ENCODE measurements at places on chromosomes 4 and X. TPM values are rescaled to one million over a fixed set of nuclear protein-coding genes. Genes with fewer than 3 reads are reported as not detected.

- no peaks in the 10 kb centered on the region for H3K36me3 ChIP-seq
- no peak overlapping the region for H3K27ac ChIP-seq
- H3K27me3 ChIP-seq: no peaks in the 10 kb centered on the region
- H3K4me3 ChIP-seq: no peak overlapping the region
- peaks cover 13% of the 10 kb centered on the region for H3K4me1 ChIP-seq
Measured at GRCh38 chr4:26252349-26253025, 68.3 kb upstream of the RBPJ start.

GRCh38 chr4:175997291-175997690, 68.3 kb upstream of the WDR17 start:
- H3K4me1 ChIP-seq: peaks cover 29% of the 10 kb centered on the region
- no peak for DNase-seq
- H3K27me3 ChIP-seq: peaks cover under 1% of the 10 kb centered on the region
- no peaks in the 10 kb centered on the region for H3K36me3 ChIP-seq

DNA sequence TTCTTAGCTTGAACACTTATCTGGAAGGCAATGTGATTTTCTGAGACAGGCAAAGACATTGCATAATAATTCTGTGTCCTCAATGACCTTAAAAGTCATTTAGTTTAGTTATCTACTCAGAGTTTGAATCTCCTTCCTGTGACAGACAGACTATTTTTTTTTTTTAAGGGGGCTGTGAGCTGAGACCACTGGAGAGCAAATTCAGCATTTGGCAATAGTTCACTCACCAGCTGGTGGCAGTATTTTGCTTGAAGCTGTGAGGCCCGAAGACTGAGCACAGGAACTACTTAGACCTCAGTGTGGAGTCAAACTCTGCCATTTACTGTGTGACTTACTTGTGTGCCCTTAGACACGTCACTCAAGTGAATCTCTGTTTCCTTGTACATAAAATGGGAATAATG, 22.9 kb upstream of the CPE start:
- H3K4me1 ChIP-seq: no peaks in the 10 kb centered on the region
- H3K4me3 ChIP-seq: no peak overlapping the region
- no peak overlapping the region for H3K27ac ChIP-seq
- no peaks in the 10 kb centered on the region for H3K36me3 ChIP-seq
- no peaks in the 10 kb centered on the region for H3K27me3 ChIP-seq

- H3K27ac ChIP-seq: no peak overlapping the region
- no peaks in the 10 kb centered on the region for H3K4me1 ChIP-seq
- H3K36me3 ChIP-seq: no peaks in the 10 kb centered on the region
- no peak for DNase-seq
- H3K4me3 ChIP-seq: no peak overlapping the region
Measured at GRCh38 chr4:170697845-170698244, 608.1 kb upstream of the AADAT start.

- H3K4me3 ChIP-seq: no peak overlapping the region
- no peak for DNase-seq
- H3K4me1 ChIP-seq: no peaks in the 10 kb centered on the region
- no peak overlapping the region for H3K27ac ChIP-seq
- peaks cover 53% of the 10 kb centered on the region for H3K36me3 ChIP-seq
- peaks cover 2% of the 10 kb centered on the region for H3K27me3 ChIP-seq
Measured at GRCh38 chr4:17846266-17846665, 35.5 kb downstream of the NCAPG start.

DNA sequence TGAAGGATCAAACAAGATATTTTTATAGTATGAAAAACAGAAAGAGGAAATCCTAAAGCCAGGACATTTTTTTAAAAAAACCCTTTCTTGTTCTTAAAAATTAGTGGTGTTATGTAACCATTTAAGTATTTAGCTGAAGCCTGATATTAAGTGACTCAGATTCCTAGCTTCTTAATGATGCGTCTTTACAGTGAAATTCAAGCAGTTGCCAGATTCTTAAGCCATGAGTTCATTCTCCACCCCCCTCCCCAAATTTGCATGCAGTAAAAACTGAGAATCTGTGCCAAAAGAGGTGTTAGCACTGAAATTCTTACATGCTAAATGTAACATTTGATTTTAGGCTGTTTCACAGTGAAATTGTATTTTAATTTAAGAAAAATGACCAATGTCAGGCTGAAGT, 180.8 kb downstream of the RAPGEF2 start:
- H3K36me3 ChIP-seq: peaks cover 3% of the 10 kb centered on the region
- no peak overlapping the region for H3K27ac ChIP-seq
- H3K4me1 ChIP-seq: peaks cover 22% of the 10 kb centered on the region
- no peak overlapping the region for H3K4me3 ChIP-seq

DNA sequence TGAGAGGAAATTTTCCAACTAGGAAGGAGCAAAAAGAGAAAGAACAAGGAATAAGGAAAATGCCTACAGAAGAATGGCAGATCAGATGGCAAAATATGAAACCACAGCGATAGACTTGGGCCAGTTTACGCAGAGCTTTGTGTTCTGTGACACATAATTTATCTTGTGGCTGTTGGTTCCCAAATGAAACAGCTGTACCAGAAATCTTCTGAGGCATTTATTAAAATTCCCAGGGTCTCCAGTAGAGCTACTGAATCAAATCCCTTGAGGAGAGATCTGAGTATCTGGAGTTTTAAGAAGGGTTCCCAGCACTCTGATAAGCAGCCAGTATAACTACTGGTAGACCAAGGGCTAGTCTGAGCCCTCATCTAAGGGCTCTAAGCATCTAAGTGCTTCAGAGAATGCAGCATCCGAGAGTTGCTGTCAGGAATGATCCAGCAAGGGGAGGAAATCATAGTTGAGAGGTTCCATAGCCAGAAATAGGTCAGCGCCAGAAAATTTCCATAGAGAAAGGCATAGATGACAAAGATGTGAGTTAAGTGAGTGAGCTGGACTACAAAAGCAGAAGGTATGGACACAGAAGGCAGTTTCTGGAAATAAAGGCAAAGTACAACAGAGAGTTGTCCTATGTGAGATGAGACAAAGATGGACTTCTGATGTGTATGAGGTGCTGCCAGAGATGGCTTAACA, 46.3 kb upstream of the FAM241A start:
- H3K27me3 ChIP-seq: peaks cover 27% of the 10 kb centered on the region
- no peak overlapping the region for H3K4me3 ChIP-seq
- no peak overlapping the region for H3K27ac ChIP-seq
- no peaks in the 10 kb centered on the region for H3K4me1 ChIP-seq
- no peaks in the 10 kb centered on the region for H3K36me3 ChIP-seq

DNA sequence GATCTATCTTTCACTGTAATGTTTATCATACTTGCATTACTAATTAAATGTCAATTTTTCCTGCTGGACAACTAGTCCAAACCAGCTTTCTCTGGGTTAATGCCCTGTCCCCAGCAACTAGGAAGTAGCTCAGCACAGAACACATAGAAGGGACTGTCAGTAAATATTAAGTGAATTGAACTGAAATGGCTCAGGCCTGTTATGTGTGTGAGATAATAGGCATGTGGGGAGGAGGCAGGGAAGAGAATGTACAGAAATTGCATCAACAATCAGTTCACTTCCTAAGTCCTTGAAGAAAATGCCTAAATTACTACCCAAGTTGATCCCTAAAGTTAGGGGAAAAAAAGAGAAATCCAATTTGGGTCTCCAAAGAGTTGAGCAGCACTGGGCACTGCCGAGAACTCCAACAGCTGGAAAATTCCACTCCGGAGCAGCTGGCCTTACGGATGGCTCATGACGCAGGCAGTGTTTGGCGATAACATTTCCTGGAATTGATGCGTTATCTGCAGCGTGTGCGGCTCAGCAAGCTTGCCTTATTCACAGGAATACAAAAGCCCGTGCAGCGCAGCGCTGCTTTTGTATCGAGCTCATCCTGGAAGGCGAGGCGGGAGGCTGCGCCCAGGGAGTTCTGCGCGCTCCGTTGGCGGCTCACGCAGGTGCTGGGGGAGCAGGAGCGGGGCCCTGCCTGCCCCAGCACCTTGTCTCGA, 297.3 kb upstream of the LCORL start:
- DNase-seq: no peak
- H3K4me3 ChIP-seq: no peak overlapping the region
- no peaks in the 10 kb centered on the region for H3K36me3 ChIP-seq
- H3K27me3 ChIP-seq: no peaks in the 10 kb centered on the region
- no peak overlapping the region for H3K27ac ChIP-seq

DNA sequence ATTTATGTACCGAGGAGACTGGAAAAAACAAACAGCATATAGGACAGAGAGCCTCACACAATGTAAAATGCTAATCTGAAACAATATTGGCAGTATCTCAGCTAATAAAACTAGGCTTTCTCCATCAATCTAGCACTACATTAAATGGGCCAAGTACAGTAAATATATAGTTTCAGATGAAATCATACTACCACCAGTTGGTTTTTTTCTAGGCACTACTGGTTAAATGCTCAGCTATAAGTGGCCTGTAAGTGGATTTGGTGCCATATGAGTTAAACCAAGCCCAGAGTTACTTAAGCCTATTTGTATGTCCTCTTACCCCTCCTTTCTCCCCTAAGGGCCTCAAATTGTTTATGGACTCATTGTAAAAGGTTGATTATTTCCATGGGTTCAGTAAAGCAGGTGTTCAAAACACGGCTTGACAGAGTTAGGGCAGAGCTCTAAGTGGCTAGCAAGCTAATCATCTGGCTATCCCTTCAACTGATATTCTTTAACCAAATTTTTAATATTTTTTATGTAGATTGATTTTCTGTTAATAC, 57.5 kb downstream of the FAM13A start:
- H3K4me3 ChIP-seq: no peak overlapping the region
- H3K27me3 ChIP-seq: no peaks in the 10 kb centered on the region
- H3K36me3 ChIP-seq: peaks cover 12% of the 10 kb centered on the region
- H3K27ac ChIP-seq: no peak overlapping the region
- DNase-seq: no peak

GRCh38 chr4:187183826-187184225, 460.2 kb upstream of the FAT1 start:
- no peaks in the 10 kb centered on the region for H3K27me3 ChIP-seq
- H3K4me1 ChIP-seq: peaks cover 10% of the 10 kb centered on the region
- no peak overlapping the region for H3K4me3 ChIP-seq
- DNase-seq: no peak

DNA sequence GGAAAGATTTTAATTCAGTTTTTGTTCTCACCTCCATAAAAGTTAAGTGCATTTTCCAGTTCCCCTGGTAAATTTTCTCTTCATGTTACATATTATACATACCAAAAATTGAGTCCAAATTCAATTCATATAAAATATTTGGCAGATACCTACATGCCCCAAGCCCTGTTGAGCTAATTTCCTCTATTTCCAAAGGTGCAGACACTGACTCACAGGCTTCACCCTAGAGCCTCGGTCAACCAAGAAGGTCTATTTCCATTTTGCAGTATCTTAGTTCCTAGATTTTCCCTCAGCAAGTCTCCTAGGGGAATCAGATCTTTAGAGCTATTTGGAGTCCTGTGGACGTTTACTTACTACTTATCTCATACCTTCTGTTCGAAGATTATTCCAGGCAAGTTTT, 174.4 kb downstream of the TSPAN5 start:
- H3K4me1 ChIP-seq: peaks cover 7% of the 10 kb centered on the region
- peaks cover 4% of the 10 kb centered on the region for H3K36me3 ChIP-seq
- peak overlapping the region; percentile 22 for H3K27ac ChIP-seq
- H3K27me3 ChIP-seq: no peaks in the 10 kb centered on the region

- peaks cover 7% of the 10 kb centered on the region for H3K4me1 ChIP-seq
- no peaks in the 10 kb centered on the region for H3K27me3 ChIP-seq
- no peak overlapping the region for H3K27ac ChIP-seq
- no peaks in the 10 kb centered on the region for H3K36me3 ChIP-seq
- no peak for DNase-seq
Measured at GRCh38 chrX:73561801-73562200, 1.2 kb upstream of the CHIC1 start.

- DNase-seq: no peak
- no peaks in the 10 kb centered on the region for H3K27me3 ChIP-seq
- no peak overlapping the region for H3K27ac ChIP-seq
- no peaks in the 10 kb centered on the region for H3K36me3 ChIP-seq
- peaks cover 15% of the 10 kb centered on the region for H3K4me1 ChIP-seq
- H3K4me3 ChIP-seq: no peak overlapping the region
Measured at GRCh38 chr4:112938461-112939058, 110.9 kb upstream of the ANK2 start.

DNA sequence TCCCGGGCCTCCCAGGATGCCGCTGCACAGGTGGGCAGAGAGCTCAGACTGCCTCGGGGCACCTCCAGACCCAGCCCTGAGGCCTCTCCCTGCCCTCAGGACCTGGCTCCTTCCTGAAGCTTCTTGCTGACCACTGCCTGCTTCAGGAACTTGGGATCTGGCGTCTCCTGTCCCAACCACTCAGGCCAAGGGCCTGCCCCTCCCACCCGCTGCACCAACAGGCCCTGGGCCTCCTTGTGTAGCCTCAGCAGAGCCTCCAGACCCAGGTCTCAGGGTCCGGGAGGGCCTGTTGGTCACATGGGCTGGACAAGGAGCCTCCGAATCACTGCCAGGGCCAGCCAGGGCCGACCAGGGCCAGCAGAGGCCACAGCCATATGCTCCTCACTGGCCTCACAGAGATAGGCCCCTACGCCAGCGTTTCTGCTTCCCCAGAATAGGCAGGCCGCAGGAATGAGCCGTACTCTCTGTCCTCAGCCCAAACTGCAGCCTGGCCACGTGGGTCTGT, 2.8 kb downstream of the MXD4 start:
- H3K27ac ChIP-seq: no peak overlapping the region
- no peak for DNase-seq
- H3K4me1 ChIP-seq: peaks cover 5% of the 10 kb centered on the region
- H3K27me3 ChIP-seq: no peaks in the 10 kb centered on the region
- H3K36me3 ChIP-seq: no peaks in the 10 kb centered on the region

The CCNI gene
- 396 TPM for total RNA-seq

The FRMPD3 gene
- total RNA-seq: 1.8 TPM

The PRRG1 gene
- 8.0 TPM for total RNA-seq

The BEND2 gene
- not detected for total RNA-seq

The XAGE3 gene
- total RNA-seq: not detected

The ZFP92 gene
- total RNA-seq: 0.23 TPM

The TAF7L gene
- 0.19 TPM for total RNA-seq

The EDA gene
- total RNA-seq: 2.5 TPM

The PAGE5 gene
- total RNA-seq: not detected

The PDCL2 gene
- not detected for total RNA-seq

The IL3RA gene
- not detected for total RNA-seq

The LRP2BP gene
- total RNA-seq: not detected

The GIMD1 gene
- total RNA-seq: not detected

The GUCY1A1 gene
- 0.75 TPM for total RNA-seq

The FRG2 gene
- total RNA-seq: not detected
